ENCODE measurements at places on chromosomes 4 and X.

- DNase-seq, result peak; percentile 3
These were observed 48.2 kb downstream of the CASK start for GRCh38 chrX:41875142-41875541.

GRCh38 chrX:46554942-46555341 lies 9.7 kb upstream of the ZNF674 start:
- DNase-seq, result no peak

GRCh38 chr4:145521282-145521681 lies 39.6 kb downstream of the SMAD1 start:
- DNase-seq, result no peak

- DNase-seq, result no peak
These were observed 4.5 kb upstream of the ITM2A start for GRCh38 chrX:79371640-79372039.

GRCh38 chr4:158590824-158591223 lies 69.1 kb downstream of the RXFP1 start:
- DNase-seq, result no peak

DNA sequence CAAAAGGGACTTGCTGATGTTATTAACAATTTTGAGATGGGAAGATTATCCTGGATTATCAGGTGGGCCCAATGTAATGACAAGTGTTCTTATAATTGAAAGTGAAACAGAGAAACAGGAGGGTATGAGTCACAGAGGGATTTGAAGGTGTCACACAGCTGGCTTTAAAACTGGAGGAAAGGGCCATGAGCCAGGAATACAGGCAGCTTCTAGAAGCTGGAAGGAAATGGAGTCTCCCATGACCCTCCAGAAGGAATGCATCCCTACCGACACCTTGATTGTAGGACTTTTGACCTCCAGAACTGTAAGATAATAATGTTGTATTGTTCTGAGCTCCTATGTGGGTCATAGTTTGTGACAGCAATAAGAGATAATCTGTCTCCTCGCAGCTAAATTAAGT lies 98.0 kb upstream of the STIM2 start:
- DNase-seq, result no peak

DNA sequence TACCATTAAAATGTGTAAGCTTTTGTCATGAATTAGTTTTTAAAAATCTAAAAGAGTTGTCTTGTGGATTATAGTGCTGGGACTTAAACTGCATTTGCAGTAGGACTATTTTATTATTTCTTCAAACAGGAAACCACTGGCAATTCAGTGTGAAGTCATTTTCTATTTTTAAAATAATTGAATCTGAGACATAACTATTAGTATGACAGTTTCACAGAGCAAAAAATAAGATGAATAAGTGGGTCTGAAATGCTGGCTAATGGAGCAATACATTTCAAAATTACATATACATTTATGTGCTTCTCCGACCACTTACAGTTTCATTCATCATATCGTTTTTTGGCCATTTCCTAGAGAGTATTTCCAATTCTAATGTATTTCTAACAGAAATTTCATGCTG lies 75.3 kb upstream of the RAPGEF2 start:
- no peak for DNase-seq

GRCh38 chr4:181020456-181020855 lies 1222.7 kb upstream of the TENM3 start:
- no peak for DNase-seq

DNA sequence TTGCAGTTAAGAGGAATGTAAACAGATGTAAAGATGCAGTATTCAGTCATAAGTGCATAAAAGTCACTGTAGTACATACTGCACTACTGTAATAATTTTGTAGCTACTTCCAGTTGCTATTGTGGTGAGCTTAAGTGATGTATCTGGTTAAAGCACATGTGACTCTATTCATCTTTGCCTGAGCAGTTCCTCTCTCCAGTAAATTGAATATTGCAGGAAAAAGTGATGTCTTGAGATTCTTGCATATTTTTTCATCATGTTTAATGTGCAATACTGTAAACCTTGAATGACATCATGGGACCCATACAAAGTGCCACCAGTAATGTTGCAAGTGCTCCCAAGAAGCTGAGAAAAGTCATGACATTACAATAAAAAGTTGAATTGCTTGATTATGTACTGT lies 9.6 kb downstream of the UBA6 start:
- DNase-seq, result no peak

DNA sequence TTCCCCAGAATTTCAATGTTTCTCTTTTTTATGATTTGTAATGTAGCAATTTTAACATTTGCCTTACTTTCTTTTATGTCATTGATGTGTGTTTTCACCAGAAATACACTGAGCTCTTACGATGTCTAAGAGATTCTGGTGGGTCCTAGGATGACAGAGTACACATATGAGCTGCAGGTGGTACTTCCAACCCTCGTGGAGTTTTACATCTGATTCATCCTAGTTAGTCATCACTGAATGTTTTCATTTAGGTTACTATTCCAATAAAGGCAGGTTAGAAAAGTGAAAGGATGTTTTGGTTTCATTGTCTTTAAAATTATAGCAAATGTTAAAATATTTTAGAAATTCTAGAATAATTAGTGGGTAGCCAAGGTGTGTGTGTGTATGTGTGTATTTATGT lies 605.9 kb downstream of the ADGRL3 start:
- peak; percentile 10 for DNase-seq

DNA sequence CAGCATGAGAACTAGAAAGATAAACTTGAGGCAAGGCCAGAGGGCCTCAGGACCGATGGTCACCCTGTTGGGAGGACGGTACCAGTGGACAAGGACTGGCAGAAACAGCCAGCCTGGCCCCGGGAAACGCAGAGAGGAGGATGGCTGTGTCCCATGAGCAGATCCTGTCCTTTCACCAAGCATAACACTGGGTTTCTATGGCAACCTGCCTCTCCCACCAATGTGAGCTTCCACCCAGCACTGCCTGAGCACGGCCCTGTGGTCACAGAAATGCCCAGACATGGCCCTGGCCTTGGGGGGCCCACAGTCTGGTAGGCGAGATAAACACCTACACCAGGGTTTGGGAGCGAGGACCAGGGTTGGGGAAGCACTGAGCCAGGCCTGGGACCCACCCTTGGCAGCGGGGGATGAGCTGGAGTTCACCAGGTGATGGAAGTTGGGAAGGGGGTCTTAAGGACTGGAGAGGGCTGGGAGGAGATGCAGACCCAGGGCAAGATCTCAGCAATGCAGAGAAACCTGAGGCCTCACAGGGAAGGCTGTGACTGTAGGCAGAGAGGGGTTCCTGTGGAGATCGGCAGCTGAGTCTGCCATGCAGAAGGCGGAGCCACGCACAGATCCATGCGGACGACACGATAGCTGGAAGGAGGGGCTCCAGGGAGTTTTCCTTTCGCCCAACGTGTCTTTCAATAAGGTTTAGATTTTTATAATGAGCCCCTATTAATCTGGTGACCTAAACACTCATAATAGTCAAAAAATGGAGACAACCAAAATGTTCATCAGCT lies 32.7 kb upstream of the CRMP1 start:
- DNase-seq, result no peak

- DNase-seq, result no peak
These were observed at the start of gene GPRASP2 for GRCh38 chrX:102712216-102712966. Gene GPRASP2, plus strand, starts transcription at chrX:102712448. Its CDS starts 2,422 bp downstream, at chrX:102714870.

- DNase-seq, result no peak
These were observed 453.1 kb downstream of the CCSER1 start for GRCh38 chr4:90580326-90580725.

GRCh38 chrX:27555514-27555913 lies 34.6 kb upstream of the DCAF8L2 start:
- no peak for DNase-seq

GRCh38 chr4:15794905-15795304 lies 16.8 kb downstream of the CD38 start:
- no peak for DNase-seq

GRCh38 chr4:141739636-141740035 lies 103.3 kb downstream of the IL15 start:
- DNase-seq, result no peak

GRCh38 chrX:151000861-151001331 lies 17.8 kb downstream of the HMGB3 start:
- DNase-seq, result no peak

DNA sequence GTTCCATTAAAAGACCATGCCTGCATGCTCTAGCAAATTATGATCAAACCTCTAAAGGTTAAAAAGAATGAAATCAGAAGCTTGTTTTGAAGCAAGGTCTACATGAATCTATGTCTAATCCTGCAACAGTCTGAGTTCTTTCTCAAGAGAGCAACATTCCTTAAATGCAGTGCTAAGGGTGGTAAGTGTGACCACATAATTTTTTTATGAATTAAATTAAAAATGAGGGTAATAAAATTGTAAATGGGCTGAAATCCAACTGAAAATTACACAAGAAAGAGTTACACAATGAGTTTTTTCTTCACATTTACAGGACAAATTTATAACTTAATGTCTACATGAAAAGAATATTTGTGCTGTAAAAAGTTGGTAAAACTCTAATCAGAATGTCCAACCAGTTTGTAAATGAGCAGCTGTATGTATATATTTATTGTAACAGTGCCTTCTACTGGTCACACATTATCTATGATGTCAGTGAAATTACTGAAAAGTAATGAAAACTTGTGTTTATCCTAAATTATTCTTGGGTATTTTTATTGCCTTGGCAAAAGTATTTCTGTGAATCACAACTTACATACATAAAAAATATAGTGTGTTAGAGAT lies 336.3 kb upstream of the PITX2 start:
- no peak for DNase-seq

- no peak for DNase-seq
These were observed 193.3 kb upstream of the RASGEF1B start for GRCh38 chr4:81665045-81665444.

DNA sequence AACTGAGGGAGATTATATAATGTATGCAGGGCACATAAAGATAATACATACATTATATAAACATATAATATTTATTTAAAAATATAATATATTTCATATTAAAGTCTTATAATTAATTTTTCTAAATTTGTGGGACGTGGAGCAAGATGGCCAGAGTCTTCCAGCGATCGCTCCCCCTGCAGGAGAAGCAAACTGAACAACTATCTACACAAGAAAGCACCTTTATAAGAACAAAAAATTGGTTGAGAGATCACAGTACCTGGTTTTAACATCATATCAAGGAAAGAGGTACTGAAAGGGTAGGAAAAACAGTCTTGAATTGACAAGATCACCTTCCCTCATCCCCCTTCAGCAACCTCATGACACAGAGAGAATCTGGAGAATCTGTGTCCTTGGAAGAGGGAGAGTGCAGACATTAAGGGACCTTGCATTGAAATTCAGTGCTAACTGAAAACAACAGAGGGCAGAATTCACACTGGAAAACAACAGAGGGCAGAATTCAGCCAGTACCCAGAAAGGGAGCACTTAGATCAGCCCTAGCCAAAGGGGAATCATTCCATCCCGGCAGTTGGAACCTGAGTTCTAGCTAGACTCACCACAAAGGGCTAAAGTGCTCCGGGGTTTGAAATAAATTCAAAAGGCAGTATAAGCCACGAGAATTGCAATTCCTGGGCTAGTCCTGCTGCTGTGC lies 262.5 kb upstream of the NDST3 start:
- DNase-seq, result no peak

DNA sequence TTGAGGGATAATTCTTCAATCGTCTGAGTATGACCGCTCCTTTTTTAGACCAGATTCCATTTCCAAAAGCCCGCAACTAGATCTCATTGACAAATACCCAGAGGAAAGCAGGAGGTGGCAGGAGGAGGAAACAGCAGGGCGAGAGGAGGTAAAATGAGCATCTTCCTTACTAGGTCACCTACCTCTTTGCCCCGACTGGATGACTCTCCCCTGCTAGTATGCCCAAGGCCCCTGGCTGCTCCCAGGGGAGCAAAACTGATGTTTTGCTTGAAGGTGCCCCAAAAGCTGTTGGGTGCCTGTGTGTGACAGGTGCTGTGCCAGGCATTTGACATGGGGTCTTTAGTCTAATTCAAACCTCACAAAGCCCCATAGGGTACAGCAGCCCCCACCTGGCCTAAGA lies 48.9 kb downstream of the C4orf50 start:
- DNase-seq, result no peak

DNA sequence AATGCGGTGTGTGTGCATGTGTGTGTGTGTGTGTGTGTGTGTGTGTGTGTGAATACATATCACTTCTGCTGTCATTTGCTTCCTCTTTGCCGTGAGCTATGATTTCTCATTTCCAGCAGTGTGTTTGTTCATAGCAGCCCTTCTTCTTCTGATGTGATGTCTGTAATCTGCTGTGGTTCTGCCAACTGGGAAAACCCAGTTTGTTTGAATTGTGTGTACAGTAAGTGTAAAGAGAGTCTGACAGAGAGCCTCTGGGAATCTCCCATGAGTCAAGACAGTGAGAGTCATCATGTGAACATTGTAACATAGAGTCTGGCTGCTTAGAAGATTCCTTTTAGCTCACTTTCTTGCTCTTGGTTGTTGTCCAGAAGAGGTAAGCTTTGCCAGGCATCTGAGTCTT lies 8.4 kb upstream of the NWD2 start:
- DNase-seq, result no peak

DNA sequence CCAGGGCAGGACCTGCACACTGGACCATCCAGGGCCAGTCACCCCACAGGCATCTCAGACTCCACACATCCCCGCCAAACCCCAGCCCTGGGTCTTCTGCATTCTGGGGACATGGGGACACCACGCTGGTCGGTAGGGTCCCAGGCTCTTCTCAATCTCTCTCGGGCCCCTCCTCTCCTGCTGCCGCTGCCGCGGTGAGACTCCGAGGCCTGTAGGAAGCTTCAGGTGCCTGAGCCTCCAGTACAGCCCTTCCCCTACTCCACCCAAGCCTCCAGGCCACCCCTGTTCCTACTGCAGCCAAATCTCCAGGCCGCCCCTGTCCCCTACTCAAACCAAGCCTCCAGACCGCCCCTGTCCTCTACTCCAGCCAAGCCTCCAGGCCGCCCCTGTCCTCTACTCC lies 5.5 kb upstream of the ASMT start:
- no peak for DNase-seq

GRCh38 chr4:121370729-121371325 lies 10.0 kb downstream of the QRFPR start:
- no peak for DNase-seq

DNA sequence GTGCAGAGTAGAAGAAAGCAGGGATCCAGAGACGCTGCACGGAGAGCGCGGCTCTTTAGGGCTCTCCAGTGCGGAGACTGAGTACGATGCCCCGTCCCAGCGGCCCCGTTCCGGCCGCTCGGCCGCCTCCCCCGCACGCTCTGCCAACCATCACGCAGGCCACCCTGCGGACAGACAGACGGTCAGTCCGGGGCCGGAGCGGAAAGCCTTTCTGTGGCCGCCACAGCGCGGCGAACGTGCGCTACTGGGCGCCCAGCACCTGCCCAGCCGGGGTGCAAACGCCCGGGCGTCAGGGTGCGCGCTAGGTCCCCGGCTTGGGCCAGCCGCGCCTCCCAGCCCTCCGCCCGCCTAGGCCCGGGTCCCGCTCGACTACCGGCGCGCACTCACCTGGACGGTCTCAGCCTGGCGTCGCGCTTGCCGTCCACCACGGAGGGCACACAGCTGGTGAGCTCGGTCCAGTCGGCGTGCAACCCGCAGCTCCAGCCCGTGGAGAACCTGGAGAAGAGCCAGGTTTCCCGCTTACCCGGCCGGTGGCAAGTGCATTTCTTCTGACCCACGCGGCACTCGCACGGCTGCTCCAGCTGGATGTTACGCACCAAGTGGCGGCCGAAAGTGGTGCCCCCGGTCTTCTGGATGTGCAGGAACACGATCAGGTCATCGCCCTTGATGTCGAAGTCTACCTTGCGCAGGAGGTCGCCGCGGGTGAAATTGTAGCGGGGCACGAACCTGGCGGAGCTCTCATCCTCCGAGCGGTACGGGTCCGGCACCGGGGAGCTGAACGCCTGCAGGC lies 1.8 kb downstream of the HS6ST2 start:
- no peak for DNase-seq

Measured in non-pigmented ciliary epithelial cell (primary cell).